ENCODE measurements at places on chromosomes 4 and X.

DNA sequence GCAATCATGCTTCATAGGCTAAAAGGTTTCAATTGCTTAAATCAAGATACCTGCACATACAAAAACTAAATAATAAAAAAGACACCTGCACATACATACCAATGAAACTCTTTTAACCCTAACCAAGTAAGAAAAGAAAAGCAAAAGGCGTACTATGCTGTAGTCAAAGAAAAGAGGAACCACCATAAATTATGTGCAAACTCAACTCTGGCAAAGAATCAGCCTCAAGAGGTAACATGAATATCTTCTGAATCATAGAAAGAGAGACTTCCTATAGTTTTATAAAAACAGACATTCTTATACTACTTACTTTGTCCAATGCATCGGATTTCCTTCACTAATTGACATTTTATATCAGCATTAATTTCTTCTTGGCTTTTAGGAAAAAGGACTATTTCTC, 29.3 kb downstream of the MMGT1 start:
- DNase-seq = no peak

DNA sequence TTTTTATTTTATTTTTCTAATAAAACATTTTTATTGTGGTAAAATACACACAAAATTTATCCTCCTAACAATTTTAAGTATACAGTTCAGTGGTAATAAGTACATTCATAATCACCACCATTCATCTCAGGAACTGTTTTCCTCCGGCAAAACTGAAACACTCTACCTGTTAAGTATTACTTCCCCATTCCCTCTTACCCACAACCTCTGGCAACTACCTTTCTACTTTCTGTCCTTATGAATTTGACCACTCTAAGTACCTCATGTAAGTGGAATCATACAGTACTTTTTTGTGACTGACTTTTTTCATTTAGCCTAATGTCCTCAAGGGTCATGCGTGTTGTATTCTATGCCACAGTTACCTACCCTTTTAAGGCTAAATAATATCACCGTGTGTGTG, 21.1 kb upstream of the HSFX4 start:
- DNase-seq = no peak

- DNase-seq = no peak
Observed at GRCh38 chr4:186095406-186095805, 9.1 kb upstream of the FAM149A start.

DNA sequence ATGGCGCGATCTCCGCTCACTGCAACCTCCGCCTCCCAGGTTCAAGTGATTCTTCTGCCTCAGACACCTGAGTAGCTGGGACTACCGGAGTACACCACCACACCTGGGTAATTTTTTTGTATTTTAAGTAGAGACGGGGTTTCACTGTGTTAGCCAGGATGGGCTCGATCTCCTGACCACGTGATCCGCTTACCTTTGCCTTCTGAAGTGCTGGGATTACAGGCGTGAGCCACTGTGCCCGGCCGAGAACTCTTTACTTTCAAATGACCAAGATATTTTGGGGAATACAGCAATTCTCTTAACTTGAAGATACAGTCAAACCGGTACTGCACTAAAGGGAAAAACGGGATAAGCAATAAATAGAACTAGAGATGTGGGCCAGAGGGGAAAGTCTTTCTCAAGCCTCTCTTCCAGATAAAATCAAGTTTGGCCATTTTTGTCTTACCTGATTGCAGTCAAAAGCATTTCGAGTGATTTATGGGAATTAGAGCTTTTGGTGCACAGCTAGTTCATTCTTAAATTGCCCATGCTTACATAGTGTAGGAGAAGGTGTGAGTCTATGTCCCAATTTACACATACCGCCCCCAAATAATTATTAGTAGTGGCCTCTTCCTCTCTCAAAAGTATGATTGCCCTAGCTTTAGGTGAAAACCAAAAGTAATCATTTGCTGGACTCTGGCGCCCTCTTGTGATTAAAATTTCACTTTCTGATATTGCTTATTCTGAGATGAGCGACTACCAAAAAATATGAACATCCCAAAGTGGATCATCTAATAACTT, 53.2 kb upstream of the ABCG2 start:
- DNase-seq = no peak

- DNase-seq = no peak
Observed at GRCh38 chr4:174764105-174764729, 64.8 kb downstream of the GLRA3 start.

GRCh38 chrX:45230410-45230809, 29.7 kb upstream of the DIPK2B start:
- DNase-seq = no peak

DNA sequence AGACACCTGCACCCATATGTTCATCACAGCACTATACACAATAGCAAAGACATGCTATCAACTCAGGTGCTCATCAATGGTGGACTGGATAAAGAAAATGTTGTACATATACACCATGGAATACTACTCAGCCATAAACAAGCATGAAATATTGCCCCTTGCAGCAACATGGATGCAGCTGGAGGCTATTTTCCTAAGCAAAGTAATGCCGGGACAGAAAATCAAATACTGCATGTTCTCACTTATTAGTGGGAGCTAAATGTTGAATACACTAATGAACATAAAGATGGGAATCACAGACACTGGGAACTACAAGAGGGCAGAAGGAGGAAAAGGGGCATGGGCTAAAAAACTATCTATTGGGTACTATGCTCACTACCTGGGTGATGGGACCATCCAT, 278.5 kb downstream of the GPC3 start:
- DNase-seq = no peak

DNA sequence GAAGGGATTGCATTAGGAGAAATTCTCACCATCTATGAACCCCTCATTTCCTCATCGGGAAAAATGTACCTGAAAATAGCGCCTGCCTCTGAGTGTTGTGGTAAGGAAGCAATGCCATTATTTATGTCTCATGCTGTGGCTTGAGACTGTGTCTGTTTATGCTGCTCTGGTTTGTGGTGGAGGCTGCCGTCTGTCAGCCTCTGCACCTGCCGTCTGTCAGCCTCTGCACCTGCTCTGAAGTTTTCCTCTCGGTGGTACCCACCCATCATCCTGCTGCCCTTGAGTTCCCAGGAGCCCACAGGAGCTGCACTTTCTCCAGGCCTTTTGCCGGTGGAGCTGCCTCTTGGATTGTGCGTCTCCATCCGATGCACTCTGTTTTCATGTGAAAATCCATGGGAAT, 68.5 kb upstream of the PPP2R3B start:
- no peak for DNase-seq
